Kidney tubule cell (primary cell): ENCODE measurements at places on chromosomes 2 and 18.

DNA sequence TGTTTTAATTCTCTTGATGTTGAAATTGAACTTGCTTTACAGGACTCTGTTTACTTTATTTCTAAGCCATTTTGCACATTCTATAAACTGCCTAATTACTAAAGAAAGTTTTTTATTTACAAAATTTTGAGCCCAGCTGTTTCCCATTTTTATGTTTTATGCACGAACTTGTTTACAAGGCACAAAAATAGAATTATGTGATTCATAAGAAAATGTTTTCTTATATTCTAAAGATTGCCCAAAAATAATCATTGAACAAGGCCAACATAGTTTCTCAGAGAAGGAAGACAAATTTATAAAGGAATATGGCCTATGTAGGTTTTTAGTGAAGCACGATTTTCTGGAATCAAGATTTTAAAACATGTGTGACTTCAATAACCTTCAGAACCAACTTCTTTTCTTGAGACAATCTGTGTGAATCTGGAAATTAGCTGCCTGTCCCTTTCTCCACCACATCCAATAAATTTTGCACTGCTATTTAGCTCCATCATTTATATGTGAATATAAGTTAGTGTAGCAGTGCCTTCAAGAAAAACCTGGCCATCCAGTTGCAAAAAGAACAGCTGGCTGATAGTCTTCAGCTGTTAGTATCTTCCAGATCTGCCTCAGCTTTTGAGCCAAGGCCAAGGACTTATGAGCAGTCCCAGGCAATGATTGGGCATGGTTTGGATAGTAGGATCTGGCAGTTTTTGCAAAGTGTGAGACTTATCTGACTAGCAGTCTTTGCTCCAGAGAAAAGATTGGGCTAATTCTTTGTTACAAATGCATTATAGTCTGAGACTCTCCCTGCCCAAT is 253.2 kb upstream of the COL3A1 start:
- no peak for DNase-seq

GRCh38 chr2:12320991-12321641 is 395.6 kb upstream of the TRIB2 start:
- peak; percentile 87 for DNase-seq

- no peak for DNase-seq
Measured at GRCh38 chr2:145356056-145356455, 836.1 kb upstream of the ZEB2 start.

DNA sequence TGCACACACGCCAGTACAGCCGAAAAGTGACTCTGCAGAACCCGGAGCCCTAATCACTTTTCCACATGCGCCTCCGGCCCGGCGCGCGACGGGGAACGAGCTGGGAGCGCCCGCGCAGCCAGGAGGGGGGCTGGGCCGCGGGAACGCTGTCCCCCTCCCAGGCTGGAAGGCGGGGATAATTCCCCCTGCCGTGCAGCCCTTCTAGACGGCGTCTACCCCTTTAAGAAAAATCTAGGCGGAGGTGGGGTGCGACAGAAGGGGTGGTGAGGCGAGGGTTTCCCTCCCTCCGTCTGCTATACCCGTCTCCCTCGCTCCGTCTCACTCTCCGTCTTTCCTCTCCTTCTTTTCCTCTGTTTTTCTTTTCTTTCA is 2.4 kb downstream of the CYP26B1 start:
- DNase-seq: no peak
